ENCODE measurements at places on chromosomes 11 and 22.

- DNase-seq: peak; percentile 63
- no peak overlapping the region for H3K4me3 ChIP-seq
- no peaks in the 10 kb centered on the region for H3K27me3 ChIP-seq
- no peaks in the 10 kb centered on the region for H3K36me3 ChIP-seq
- peaks cover 5% of the 10 kb centered on the region for H3K4me1 ChIP-seq
- no peak overlapping the region for H3K27ac ChIP-seq
These were observed 35.8 kb downstream of the SC5D start for GRCh38 chr11:121328176-121328966.

DNA sequence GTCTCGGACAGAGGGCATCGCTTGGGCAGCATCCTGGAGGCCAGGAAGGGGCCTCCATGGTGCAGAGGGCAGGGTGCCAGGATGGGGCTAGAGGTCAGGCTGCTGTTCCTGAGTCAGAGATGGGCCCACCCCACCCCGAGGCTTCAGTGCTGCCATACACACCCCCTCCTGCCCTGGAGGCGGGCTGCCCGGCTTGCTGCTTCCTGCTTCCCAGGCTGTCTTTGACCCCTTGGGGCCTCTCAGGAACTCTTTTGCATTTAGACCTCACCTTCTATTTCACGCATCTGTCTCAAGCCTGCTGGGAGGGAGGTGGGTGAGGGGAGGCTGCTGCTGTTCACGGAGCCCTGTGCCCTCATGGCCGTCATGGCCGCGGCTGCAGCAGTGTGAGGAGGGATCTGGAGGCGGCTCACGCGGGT, 6.6 kb upstream of the GRAMD4 start:
- peaks cover 26% of the 10 kb centered on the region for H3K4me1 ChIP-seq
- peak overlapping the region; percentile 84 for H3K4me3 ChIP-seq
- H3K27me3 ChIP-seq: no peaks in the 10 kb centered on the region
- peak overlapping the region; percentile 91 for H3K27ac ChIP-seq
- no peaks in the 10 kb centered on the region for H3K36me3 ChIP-seq

DNA sequence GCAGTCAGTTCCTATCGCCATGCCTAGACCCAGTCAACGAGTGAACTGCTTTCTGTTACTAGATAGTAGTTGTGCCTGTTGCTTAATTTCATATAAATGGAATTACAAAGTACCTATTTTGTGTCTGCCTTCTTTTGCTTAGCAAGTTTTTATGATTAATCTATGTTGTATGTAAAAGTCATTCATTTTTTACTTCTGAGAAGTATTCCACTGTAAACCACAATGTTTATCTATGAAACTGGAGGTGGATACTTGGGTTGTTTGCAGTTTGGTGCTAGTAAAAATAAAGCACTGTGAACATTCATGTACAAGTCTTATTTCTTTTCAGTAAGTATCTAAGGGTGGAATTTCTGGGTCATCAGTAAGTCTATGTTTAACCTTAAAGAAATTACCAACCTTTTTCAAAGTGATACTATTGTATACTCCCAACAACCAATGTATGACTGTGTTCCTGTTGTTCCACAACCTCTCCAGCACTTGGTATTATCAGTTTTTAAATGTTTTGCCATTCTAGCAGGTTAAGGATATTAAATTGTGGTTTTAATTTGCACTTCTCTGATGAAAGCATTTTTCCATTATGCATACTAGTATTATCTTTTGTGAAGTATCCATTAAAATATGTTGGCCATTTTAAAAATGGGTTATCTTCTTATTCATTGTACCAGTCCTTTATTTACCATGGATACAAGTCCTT, 68.2 kb downstream of the DNAJC24 start:
- H3K27ac ChIP-seq: no peak overlapping the region
- no peaks in the 10 kb centered on the region for H3K27me3 ChIP-seq
- peaks cover 12% of the 10 kb centered on the region for H3K4me1 ChIP-seq
- DNase-seq: no peak
- no peak overlapping the region for H3K4me3 ChIP-seq

DNA sequence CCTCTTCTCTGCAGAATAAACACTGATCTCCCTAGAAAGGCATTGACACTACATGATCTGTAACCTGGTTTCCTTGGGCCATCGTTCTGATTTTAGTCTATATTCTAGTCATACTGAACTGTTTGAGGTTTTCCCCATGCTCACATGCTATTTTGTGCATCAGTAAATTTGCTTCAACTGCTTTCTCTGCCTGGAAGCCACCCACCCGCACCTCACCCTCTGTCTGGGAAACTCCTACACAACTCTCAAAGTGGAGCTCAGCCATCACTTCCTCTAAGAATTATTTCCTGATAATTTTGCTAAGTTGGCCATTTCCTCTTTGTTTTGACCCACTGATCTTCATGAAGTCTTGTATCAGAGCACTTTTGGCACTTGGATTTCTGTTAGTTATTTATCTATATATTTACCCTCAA, 36.1 kb downstream of the MMP20 start:
- no peak overlapping the region for H3K4me3 ChIP-seq
- peaks cover 22% of the 10 kb centered on the region for H3K4me1 ChIP-seq
- peak; percentile 77 for DNase-seq
- peaks cover 1% of the 10 kb centered on the region for H3K27me3 ChIP-seq
- H3K36me3 ChIP-seq: peaks cover 1% of the 10 kb centered on the region

- no peak overlapping the region for H3K4me3 ChIP-seq
- DNase-seq: no peak
- no peaks in the 10 kb centered on the region for H3K4me1 ChIP-seq
- no peaks in the 10 kb centered on the region for H3K27me3 ChIP-seq
- H3K36me3 ChIP-seq: no peaks in the 10 kb centered on the region
These were observed 9.3 kb upstream of the POLD3 start for GRCh38 chr11:74583024-74583624.

GRCh38 chr22:26041931-26042330, 127.3 kb upstream of the SEZ6L start:
- no peaks in the 10 kb centered on the region for H3K4me1 ChIP-seq
- H3K4me3 ChIP-seq: no peak overlapping the region
- H3K27me3 ChIP-seq: peaks cover 1% of the 10 kb centered on the region
- DNase-seq: no peak
- H3K27ac ChIP-seq: no peak overlapping the region
- H3K36me3 ChIP-seq: no peaks in the 10 kb centered on the region
